ENCODE measurements at places on chromosomes 12 and 14.

DNA sequence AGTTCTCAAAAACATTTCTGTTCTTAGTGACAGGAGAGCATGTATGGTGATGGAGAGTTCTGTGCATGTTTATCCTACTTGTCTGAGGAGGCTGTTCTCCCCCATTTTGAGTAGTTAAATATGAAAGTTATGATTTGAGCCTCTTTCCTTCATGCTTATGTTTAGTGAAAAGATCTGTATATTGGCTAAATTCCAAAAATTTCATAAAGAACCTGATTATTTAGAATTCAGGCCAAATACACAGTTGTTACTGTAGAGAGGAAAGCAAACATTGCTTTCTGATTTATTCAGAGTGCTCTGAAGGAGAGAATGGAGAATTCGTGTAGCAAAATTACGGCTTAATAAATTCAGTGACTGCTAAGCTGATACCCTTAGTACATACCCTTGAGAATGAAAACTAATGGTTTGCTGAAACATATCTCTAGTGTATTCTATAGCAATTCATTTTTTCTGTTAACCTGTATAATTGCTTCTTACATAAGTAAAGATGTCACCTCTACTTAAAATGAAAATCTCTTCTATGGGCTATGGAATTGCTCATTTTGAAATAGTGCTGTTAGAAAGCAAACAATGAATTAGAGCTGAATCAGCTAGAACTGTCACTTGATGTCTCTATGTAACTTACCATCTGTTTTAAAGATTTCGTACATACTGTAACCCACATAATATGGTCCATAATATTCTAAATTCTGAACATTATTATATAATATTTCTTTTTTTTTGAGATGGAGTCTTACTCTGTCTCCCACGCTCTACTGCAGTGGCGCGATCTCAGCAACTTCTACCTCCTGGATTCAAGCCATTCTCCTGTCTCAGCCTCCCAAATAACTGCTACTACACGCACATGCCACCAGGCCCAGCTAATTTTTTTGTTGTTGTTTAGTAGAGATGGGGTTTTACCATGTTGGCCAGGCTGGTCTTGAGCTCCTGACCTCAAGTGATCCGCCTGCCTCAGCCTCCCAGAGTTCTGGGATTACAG is 417.0 kb upstream of the RGS6 start:
- DNase-seq, result no peak

DNA sequence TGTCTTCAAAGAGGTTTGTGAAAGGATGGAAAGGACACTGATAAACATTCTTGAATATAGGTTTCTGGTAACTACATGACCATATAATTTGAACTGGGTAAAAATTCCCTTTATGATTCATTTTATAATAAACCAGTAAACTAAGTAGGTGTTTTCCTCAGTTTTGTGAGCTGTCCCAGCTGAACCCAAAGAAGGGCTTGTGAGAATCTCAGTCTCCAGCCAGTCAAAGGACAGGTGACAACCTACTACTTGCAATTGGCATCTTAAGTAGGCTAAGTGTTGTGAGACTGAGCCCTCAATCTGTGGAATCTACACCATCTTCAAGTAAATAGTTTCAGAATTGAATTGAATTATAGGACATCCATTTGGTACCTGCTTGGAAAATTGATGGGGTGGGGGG is 75.2 kb downstream of the MYF5 start:
- no peak for DNase-seq

DNA sequence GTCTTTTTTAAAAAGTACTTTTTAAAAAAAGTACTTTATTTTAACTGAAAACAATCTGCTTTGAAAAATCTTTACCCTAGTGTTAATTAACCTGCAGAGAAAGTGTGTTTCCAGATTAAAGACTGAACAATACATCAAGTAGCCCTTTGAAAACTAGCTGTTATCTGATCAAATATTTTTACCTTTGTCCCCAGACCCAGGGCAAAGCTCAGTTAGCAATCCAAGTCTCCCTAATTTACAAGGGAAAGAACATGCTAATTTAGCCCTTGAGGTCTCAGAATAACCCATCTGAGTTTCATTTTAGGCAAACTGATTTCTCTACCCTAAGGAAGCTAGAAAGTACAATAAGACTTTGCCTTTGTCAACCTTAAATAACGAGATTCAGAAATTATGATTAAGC is 91.2 kb downstream of the PPM1H start:
- no peak for DNase-seq

- DNase-seq, result no peak
Measured at GRCh38 chr12:25752710-25753309, 199.7 kb upstream of the LMNTD1 start.

GRCh38 chr14:23406244-23406643 is 1.8 kb downstream of the MYH6 start:
- DNase-seq, result no peak

GRCh38 chr12:16603260-16603915 is 2.6 kb downstream of the LMO3 start:
- DNase-seq, result no peak

- DNase-seq, result peak; percentile 71
Measured at GRCh38 chr14:103199124-103199523, 75.9 kb downstream of the TNFAIP2 start.

DNA sequence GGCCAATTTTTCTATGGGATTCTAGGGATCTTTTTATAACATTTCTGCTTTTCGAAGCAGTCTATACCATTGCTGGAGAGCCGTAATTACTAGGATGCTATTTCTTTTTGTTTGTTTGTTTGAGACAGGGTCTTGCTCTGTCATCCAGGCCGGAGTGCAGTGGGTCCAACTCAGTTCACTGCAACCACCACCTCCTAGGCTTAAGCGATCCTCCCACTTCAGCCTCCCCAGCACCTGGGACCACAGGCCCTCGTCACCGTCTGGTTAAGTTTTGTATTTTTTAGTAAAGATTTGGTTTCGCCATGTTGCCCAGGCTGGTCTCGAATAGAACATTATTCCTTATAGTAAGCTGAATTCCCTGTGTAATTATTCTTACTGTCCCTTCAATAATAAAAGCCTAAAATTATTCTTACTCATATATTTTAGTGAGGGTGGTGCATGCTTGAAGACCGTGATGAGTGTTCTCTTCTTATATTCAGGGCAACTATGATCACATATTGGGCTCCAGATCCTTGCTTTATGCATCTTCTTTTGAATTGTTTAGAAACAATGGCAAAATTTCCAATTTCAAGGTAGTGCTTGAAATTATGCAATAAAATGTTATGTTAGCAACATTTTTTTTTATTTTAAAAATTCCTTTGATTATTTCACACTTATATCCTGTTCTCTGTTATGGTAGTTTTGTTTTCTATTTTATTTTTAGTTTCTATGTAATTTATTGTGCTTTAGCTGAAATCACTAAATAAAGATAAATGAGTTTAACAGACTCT is 66.2 kb downstream of the CRADD start:
- DNase-seq, result no peak

DNA sequence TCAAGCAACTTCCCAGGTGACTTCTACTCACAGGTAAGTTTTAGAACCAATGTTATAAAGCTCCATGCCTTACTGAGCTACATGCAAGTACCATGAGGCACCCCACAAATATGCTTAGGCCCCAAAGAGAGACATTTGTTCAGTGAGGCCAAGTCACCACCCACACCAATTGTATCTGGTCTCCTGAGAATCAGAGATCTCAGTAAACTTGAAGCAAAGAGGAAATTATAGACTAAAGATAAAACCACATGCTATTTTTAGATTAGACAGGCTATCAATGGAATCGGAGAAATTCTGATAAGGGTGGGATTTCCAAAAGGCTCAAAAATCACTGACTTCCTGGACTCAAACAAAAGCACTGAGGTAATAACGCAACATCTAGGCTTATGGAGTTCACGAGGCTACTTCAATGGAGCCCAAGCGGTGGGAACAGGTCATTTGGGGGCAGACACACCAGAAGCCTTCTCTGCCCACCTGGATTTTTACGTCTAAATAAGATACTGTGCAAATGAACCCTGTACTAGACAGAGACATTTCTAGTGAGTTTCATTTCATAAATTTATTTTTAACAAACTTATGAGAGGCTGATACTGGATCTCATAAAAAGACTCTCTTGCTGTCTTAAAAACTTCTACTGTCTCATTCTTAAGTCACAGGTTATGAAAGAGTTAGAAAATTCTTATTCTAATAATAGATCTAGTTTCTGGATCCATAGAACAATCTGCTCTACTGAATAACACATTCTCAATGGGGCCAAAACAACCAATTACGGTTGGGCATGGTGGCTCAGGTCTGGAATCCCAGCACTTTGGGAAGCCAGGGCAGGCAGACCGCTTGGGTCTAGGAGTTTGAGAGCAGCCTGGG is 7.7 kb downstream of the SLC15A4 start:
- DNase-seq, result no peak

DNA sequence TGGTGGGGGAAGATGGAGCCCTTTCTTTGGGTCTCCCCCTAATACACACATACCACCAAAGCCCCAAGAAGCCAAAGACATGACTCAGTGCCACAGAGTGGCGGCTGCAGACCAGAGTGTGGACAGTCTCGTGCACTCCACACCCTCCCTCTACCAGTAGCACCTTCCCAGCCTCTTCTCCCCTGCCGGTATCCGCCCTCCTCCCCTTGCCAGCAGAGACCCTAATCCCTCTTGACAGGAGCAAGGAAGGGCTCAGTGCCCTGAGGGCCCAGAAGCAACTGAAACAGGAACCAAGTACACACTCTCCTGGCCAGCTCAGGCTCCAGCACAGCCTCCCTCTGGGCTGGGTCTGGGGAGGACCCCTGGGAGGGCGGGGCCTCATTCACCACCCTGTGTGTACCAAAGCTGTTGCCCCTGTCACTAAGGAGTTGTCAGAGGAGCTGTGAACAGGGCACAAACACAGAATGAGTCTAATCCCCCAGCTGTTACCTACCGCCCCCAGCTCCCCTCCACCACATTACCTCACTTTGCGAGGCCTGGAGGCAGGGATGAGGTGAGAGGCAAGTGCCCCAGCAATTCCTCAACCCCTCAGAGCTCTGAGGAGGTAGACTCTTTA is 8.2 kb downstream of the SPRYD3 start:
- peak; percentile 73 for DNase-seq

GRCh38 chr12:119894916-119895315 is 17.8 kb upstream of the CIT start:
- no peak for DNase-seq

DNA sequence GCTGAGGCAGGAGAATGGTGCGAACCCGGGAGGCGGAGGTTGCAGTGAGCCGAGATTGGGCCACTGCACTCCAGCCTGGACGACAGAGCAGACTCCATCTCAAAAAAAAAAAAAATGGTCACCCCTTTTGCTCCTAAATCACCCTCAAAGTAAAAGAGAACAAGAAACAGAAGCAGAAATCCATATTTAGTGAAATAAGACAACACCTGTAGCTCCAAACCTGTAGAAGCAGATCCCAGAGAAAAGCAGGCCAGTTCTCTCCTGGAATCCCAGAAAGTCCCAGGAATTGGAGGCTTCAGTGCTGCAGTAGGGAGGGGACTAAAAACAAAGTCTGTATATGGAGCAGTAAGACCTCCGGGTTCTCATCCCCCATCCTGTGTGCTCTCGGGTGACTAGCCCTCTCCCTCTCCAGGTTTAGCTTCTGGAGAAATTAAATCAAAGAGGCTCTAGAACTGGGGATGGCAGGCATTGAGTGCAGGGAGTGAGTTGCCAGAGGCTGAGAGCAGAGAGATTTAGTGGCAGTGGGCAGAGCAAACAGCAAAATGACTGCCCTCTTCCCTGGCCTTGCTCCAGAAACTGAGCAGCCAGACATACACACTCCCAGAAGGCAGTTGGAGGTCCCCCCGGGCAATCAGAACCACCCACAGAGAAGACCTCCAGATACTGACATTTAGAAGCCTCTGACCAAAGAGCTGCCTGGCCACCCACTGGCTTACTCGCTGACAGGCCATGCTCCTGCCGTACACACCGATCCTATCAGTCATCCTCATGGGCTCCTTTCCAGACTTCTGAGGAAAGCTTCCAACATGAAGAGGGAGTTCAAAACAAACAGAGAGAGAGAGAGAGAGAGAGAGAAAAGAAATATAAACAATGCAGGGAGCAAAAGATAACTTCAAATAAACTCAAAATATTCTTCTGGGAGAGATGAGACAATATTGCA is 6.3 kb upstream of the MLXIP start:
- peak; percentile 98 for DNase-seq

DNA sequence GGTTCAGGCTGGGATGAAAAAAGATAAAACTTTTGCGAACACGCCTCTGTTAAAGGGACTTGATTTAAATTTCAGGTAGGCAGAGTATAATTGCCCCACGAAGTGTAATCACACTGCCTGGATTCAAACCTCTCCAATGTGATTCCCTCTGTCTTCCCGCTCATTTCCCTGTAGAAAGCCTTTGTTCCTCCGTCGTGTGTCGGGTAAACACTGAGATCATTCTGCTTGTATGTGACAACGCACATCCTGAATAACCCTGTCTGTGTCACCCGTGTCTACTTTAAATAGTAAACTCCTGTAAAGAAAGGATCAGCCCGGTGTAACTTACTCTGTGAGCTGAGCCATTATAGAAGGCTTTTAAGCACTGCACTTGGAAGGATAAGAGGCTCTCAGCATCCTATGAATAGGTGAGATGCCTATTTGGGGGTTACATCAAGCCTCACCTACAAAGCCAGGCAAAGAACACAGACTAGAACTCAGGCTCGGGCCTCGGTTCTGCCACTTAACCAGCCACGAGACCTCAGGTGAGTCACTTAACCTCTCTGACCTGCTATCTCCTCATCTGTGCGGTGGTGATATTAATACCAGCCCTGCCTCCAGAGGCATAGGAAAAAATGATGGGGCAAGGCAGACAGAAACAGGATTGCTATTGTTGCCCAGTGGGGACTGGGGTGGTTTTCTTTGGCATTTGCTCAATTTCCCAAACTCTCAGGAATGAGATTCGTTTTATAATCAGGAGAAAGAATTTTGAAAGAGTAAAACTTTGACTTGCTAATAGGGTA is 74.2 kb downstream of the RBM19 start:
- no peak for DNase-seq

- DNase-seq, result peak; percentile 57
Measured at GRCh38 chr14:53900499-53900898, 56.1 kb downstream of the BMP4 start.

DNA sequence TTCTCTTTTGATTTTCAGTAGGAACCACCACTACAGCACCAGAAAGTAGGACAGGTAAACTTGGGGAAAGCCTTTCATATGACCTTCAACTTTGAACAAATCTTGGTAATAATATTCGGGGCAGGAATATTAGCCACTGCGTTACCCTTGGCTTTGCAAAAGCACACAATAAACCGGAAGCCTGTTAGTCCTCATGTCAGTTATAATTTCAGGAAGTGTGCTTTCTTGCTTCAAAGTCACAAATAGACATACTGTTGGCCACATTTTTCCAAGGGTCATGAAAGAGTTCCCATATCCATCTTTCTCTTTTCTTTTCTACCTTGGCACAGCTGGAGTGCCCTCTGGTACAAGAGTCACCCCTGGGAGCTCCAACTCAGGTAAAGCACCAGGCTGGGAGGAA is 167.2 kb upstream of the CNTN1 start:
- no peak for DNase-seq

- peak; percentile 61 for DNase-seq
Measured at GRCh38 chr12:20629414-20630156, 65.5 kb upstream of the SLCO1C1 start.
